NCI-H510A (cell line): ENCODE measurements at places on chromosomes 2 and 18.

- no peak for DNase-seq
These were observed 63.6 kb upstream of the SH3RF3 start for GRCh38 chr2:109065391-109065734.

- no peak for DNase-seq
These were observed 13.5 kb upstream of the UBXN4 start for GRCh38 chr2:135728064-135728743.

GRCh38 chr2:121532894-121533293, 2.2 kb downstream of the RNU4ATAC start:
- DNase-seq: peak; percentile 38

GRCh38 chr2:105538840-105539239, 140.0 kb upstream of the FHL2 start:
- DNase-seq: no peak

DNA sequence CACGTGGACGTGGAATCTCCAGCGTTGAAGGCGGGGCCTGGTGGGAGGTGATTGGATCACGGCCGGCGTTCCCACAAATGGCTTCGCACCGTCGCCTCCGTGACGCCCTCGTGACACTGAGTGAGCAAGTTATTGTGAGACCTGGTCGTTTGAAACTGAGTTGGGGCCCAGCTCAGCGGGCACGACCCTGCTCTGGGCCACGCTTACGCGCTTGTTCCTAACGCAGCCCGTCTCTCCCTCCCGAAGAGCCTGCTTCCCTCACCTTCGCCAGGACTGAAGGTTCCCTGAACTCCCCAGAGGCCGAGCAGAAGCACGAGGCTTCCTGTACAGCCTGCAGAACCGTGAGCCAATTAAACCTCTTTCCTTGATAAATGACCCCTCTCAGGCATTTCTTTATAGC, 121.8 kb downstream of the RTP5 start:
- no peak for DNase-seq

DNA sequence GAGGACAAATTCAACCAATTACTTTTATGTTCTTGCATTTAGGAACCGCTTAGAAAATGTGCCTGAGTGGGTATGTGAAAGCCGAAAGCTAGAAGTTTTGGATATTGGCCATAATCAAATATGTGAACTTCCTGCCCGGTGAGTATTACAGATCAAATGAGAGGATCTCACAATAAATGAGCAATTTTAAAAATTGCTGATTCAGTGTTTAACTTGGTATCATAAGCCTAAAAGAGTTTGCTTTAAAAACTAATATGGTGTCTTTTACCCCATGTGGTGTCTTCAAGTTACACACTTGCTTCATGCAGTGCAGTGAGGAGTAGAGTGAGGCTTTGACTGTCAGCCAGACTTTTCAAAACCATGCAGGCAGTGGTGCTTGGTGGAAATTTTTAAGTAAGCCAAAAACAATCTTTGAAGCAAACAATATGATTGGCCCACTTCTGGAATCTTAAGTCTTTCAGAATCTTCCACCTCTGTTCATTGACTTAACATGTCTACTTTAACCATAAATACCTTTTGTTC, 199.6 kb downstream of the PHLPP1 start:
- no peak for DNase-seq

DNA sequence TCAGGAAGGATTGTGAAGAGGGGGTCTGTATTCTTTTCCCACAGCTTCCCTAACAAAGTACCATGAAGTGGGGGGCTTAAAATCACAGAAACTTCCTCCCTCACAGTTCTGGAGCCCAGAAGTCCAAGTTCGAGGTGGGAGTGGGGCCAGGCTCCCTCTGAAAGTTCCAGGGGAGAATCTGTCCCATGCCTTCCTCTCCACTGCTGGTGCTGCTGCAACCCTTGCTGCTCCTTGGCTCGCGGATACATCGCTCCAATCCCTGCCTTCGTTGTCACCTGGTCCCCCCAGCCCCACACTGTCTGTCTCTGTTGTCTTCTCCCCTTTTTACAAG, 134.1 kb downstream of the DDX1 start:
- no peak for DNase-seq

DNA sequence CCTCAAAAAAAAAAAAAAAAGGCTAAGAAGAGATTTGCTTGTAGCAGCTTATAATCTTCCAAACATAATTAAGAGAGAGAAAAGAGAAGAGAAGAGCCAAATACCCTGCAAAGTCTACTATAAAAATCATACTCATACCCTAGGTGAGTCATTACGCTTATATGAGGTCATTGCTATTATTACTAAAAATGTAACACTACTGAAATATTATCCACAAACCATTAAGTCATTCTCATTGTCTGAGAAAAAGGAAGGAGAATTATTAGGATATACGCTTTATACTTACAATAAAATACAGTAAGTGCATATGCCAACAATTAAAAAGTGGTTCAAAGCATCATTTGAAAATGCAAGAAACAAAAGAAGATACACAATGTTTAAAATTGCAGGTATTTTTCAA, 66.5 kb downstream of the COLEC12 start:
- no peak for DNase-seq

DNA sequence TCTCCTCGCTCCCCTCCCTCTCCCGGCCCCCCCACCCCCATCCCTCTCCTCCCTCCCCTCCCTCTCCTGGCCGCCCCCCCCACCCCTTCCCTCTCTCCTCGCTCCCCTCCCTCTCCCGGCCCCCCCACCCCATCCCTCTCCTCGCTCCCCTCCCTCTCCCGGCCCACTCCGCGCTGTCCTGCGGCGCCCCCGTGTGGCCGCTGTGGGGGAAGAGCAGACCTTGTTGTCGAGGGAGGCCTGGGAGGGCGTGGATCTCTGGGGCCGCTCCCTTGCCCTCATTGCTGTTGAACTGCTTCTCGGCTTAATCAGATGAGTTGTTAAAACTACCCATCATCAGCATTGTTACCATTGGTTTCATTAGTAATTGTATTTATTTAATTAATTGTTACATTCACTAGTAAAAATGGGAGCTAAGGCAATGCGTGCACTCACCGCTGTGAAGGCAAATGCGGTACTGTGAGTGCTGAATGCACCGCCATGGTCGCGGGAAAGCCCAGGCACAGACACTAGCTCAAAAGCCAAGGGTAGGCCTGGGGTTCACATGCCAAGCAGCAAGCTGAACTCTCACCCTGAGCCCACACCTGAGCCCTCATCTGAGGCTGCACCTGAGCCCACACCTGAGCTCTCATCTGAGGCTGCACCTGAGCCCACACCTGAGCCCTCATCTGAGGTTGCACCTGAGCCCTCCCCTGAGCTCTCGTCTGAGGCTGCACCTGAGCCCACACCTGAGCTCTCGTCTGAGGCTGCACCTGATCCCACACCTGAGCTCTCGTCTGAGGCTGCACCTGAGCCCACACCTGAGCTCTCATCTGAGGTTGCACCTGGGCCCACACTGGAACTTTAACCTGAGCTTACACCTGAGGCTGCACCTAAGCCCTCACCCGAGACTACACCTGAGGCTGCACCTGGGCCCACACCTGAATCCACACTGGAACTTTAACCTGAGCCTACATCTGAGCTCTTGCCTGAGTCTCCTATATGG, 8.8 kb downstream of the RTP5 start:
- DNase-seq: no peak

GRCh38 chr2:199223791-199224190, 233.9 kb downstream of the SATB2 start:
- peak; percentile 27 for DNase-seq

DNA sequence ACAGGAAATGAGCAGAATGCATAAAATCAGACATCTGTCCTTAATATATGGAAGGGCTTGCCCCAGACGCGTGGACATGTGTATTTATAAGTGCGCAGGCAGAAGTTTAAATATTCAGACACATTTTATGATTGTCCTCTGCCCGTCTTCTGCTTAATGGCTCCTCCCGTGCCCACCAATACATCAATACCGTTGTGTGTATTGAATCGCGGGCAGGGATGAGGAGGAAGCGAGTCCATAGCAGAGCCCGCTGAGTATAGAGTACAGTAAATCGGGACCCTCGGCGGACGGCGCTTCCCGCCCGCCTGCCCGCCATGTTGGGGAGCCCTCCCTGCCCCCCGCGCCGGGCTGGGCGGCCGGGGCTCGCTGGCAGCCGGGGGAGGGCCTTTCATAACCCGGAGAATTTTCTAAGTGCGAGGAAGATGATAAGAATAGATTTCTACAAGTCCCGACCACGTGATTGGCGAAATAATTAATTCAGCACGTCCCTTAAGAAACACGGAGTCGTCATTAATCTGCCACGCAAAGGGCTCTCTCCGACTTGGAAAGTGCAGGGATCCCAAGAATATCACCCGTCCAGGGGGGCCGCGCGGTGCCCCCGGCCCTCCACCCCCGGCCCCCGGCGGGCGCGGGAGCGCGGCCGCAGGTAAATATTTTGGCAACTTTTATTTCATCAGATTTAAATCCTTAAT, at the start of gene HOXD3:
Gene HOXD3 (plus strand): TSS at position 501 of the 692 bp plus-strand sequence. CDS start 11,808 bp downstream, outside the sequence.
- DNase-seq: peak; percentile 30

DNA sequence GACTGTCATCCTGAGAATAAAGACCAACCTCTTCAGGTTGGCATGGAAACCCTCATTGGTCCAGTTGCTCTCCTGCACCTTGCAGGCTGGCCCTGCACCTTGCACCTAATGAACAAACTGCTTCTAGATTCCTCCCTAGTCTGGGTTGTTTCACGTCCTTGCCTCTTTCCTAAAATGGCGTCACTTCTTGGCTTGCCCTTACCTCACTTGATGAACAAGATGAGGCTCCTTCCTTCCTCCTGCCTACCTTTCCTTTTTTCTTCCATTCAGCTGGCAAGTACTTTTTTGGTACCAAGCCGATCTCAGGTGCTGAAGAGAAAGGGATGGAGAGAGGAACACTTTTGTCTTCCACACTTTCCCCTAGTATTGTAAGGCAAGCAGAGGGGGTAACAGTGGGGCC, 74.5 kb downstream of the MYCN start:
- no peak for DNase-seq

DNA sequence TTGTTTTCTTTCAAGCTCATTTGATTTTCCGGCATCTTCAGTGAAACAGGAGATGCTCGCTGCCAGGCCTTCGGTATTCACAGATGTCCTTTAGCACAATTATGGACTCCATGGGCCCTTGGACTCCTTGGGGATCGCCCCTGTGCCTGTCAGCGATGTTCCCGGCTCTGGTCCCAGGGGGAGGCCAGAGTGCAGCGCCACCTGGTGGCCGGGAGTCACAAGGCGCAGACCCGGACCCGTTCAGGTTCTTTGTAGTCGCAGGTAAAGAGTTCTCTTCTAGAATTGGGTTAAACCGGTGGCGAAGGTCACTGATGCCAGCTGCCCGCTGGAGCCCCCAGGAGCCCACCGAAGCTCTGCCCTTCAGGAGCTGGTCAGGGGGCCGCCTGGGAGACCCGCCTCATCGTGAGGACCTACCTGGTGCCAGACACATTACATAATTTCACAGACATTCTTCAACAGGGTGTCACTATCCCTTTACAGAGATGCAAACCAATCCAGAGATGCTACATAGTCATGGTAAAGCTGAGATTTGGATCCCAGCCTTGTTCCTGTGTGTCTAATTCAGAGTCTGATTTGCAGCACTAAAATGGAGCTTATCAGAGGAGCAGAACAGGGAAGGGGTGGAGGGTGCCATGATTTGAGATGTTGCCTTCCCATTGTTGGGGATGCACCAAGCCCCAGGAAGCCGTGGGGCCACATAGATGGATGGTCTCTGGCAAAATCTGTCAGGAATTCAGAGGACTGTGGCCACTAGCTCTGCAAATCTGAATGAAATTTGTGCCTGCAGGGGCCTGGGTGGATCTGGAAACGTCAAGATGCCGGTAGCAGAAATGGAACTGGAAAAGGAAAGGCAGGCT, 6.0 kb upstream of the INPP5D start:
- peak; percentile 12 for DNase-seq

- DNase-seq: no peak
These were observed 139.1 kb downstream of the CYP26B1 start for GRCh38 chr2:72008608-72009007.

DNA sequence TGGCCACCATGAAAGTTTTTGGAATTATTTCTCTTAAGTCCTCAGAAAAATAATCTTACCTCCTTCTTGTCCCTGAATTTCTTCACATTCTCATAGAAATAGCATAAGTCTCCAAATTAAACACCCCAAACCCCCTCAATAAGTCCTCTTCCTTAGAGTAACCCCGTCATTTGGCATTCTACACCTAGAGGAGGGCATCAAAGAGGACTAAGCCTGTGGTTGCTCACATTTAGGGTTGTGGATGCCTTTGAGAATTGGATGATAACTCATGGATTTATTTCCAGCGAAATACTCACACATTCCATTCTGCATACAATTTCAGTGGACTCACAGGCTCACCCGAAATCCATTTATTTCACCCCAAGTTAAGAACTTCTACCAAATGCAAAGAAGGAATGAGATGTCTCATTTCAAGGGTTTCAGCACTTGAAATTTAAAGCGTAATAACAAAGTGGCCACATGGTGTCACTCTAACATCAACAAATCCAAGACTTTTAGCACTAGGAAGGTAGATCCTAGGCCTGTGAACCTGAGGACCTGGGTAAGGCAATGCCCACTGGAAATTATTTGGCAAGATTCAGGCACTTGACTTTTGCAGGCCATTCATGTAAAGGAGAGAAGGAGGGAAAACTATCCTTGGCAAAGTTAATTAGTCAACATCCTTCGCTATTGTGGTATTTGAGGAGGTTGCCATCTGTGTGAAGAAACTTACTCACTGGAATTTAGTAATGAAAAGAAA, 24.6 kb downstream of the DYTN start:
- no peak for DNase-seq

DNA sequence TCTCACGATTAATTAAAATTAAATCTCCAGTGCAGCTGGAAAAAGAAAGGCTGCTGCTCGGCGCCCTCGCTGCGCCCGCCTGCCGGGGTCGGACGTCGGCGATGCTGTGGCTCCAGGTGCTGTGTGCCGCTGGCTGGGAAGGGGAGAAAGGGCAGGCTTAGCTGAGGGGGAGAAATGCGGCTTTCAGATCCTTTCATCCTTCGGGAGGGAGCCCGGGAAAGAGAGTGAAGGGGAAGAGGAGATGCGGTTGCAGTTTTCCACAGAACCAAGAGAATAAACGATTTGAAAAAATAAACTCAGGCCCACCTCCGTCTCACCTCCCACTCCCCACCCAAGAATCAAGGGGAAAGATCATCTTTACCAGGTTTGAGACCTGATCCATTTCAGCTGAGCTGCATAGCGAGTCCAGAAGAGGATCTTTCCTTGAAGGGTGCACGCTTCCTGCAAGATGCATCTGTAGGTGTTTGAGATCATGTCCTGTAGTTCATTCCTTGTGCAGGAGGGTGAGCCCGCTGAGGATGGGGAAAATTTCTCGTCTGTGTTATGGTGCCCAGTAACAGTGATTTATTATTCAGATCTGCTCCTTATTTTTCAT, 495 bp downstream of the TMEM169 start:
- no peak for DNase-seq

DNA sequence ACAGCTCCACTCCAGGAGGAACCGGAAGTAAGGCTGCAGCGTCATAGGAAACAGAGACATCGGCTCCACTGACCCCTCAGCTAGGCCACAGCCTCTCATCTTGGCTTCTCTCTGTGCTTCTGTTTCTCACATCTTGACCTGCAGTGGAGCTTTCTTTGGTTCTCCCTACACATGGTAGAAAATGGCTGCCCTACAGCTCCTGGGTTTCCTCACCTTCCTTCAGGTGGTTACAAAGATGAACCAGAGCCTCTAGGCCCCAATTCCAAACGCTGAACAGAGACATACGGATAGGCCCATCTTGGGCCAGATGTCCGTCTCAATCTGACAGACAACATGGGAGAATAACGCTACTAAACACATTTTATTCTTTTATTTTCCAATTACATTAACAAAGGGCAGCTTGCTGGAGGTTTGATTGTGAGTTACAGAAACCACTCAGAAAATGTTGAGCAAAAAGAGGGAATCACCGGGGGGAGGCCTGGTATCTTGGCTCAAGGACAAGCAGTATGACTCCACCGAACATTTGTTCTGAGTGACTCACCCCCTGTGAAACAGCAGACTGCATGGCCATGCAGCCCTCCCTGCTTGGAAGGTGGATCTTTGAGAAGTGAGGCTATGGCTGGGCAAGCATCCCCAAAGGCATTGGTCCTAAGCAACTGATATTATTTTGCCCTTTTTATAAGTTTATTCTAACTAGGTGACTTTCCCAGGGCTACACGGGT, 303.5 kb downstream of the CDCA7 start:
- DNase-seq: no peak
